Hematopoietic multipotent progenitor cell (in vitro differentiated cells): ENCODE measurements at places on chromosomes 3 and 15.

GRCh38 chr3:197791113-197791891 lies at the start of gene LRCH3:
TSS of gene LRCH3 (plus strand) at chr3:197791254. CDS start at chr3:197791279, 25 bp downstream.
- peak; percentile 63 for DNase-seq

DNA sequence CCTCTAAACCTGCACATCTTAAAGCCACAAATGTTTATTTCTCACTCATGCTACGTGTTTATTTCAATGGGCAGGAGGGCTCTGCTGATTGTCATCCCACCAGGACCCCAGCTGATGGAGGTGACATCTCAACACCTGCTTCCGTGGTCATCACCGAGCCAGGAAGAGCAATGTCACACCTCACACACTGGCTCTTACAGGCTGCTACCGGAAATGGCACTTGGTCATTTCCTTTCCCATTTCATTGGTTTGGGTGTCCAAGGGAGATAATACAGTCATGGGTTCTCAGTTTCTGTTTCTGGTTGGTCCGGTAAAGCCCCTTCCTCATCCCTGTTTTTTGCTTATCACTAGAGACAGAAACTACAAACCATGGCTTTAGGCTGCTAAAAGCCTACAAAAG lies 41.9 kb downstream of the ABHD2 start:
- DNase-seq: peak; percentile 75

- no peak for DNase-seq
Observed at GRCh38 chr15:97012986-97013385, 682.5 kb downstream of the NR2F2 start.

GRCh38 chr3:158491968-158492367 lies 79.0 kb upstream of the MLF1 start:
- DNase-seq: no peak

DNA sequence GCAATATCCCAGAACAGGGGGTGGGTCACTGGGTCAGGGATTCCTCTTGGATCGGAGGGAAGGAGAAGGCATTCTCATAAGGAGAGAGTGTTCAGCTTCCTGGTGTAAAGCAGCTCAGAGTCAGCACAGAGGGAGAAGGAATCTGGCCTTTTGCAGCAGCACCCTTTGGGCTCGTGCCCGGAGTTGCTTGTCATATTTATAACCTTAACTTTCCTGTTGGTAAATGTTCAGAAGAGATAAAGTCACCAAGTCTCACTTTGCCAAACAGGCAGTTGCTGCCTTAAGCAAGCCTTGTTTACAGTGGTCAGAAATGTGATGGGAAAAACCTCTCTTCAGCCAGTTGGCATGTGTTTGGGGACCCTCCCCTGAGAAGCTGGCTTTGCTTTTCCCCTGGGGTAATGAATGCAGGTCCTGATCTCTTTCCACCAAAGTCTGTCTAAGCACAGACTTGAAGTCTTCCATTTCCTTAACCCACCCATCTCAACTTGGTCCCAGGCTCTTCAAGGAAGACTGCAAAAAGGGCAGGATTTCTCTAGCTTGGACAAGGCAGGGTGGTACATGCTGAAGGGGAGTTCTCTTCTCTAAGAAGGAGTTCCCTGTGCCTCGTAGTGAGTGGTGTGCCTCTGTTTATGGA lies 206.9 kb upstream of the BHLHE40 start:
- no peak for DNase-seq

GRCh38 chr3:117768581-117768980 lies 1059.0 kb downstream of the TUSC7 start:
- no peak for DNase-seq

- DNase-seq: peak; percentile 11
Observed at GRCh38 chr3:8529738-8530525, 28.3 kb downstream of the LMCD1 start.

DNA sequence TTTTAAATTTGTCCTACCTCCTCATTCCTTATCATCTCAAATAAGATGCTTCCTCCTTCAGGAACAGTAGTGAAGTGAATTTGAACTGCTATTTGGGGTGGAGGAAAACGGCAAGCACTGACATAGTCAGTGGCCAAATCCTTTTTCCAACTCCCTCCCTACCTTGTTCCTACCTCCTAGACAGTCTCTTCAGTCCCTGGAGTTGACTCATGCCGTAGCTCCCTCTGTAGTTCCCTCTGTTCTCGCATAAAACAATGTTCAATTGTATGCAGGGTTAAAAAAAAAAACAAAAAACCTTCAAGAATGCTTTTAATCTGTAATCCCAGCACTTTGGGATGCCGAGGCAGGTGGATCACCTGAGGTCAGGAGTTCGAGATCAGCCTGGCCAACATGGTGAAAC lies 1.4 kb downstream of the UBR1 start:
- no peak for DNase-seq

GRCh38 chr15:59020322-59020721 lies 32.9 kb downstream of the RNF111 start:
- DNase-seq: no peak

GRCh38 chr3:190865828-190866227 lies 3.3 kb upstream of the GMNC start:
- DNase-seq: no peak

- DNase-seq: no peak
Observed at GRCh38 chr3:14082108-14082657, 42.5 kb downstream of the CHCHD4 start.

DNA sequence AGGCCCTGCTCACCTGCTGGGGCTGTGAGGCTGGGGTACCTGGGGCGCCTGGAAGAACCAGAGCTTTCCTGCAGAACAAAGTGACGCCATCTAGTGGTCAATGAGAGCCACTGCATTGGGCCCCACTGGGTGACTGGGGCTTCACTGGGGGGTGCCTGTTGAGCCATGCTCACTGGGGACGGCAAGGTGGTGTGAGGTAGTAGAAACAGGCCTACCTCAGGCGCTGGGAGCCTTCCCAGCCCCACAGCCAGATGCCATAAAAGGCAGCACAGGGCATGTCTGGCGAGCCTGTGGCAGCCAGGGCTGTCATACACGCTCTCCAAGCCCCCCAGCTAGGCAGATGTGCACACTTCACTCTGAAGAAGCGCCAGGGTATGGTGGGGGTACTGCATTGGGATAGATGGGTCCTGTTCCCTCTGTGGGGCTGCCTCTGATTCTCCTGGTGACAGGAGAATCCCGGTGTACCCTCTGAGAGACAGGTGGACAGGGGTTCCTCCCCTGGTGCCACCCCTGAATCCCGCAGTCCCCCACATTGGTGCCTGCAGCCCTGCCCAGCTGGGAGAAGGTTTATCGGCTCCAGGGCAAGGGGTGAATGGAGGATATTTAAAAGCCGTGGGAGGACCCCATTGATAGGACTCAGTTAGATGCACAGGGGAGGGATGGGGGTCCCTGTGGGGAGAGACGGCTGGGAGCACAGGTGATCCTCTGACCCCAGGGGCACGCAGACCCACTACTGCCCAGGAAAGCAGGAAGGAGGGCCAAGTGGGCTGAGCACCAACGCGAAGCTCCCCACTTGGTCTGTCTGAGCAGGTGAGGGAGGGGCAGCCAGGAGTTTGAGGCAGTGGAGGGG lies 178.8 kb downstream of the NSMCE3 start:
- DNase-seq: no peak

DNA sequence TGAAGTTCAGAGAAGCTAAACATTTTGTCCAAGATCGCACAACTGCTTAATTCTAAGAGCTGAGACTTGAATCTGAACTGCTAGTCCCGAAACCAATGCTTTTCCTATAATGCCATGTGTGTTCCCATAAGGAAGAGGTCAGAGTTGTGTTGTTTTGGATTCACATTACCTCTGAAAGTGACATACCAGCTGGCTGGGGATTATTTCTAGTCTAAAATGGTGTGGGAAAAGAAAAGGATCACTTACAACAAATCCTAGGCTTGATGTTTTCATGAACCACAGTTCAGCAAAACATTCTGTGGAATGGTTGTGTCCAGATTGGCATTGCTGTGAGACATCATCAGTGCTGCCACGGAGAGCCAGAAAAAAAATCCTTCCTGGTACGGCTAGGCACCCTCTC lies 35.0 kb upstream of the LRRC3B start:
- DNase-seq: no peak

GRCh38 chr3:64467255-64467944 lies 220.4 kb downstream of the ADAMTS9 start:
- DNase-seq: no peak

- no peak for DNase-seq
Observed at GRCh38 chr3:172189987-172190603, 150.7 kb downstream of the FNDC3B start.

DNA sequence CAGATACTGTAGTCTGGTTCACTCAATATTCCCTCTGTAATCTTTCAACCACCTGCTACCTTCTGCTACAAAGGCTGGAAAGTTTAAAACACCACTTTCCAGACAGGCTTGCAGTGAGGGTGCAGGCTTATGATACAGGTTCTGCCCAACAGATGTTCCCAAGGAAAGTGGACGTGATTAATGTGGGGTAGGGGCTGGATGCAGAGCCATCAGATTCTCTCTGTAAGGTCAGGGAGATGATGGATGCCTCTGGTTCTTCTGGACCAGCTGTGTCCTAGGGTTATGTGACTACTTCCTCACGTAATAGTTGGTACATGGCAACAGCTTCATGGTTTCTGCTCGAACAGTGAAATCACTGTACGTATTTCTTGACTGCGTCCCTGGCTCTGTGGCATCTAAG lies 11.1 kb downstream of the GPR176 start:
- no peak for DNase-seq

GRCh38 chr15:67593562-67593961 lies 51.1 kb downstream of the MAP2K5 start:
- DNase-seq: no peak

DNA sequence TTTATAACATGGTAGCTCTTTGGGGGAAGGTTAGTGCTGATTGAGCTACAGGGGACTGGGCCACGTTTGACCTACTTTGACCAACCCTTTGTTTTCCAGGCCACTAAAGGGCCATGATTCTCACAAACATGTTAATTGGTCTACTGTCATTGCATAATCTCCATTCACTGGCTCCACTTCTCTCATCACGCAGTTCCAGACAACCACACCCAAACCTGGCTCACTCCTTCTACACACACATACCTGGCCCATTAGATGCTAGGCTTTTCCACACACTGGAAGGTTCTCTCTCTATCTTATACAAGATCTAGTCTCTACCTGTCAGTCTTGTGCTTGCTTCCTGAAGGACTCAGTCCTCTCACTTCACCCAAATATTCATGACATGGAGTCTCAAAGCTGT lies 15.9 kb downstream of the TGM5 start:
- no peak for DNase-seq

DNA sequence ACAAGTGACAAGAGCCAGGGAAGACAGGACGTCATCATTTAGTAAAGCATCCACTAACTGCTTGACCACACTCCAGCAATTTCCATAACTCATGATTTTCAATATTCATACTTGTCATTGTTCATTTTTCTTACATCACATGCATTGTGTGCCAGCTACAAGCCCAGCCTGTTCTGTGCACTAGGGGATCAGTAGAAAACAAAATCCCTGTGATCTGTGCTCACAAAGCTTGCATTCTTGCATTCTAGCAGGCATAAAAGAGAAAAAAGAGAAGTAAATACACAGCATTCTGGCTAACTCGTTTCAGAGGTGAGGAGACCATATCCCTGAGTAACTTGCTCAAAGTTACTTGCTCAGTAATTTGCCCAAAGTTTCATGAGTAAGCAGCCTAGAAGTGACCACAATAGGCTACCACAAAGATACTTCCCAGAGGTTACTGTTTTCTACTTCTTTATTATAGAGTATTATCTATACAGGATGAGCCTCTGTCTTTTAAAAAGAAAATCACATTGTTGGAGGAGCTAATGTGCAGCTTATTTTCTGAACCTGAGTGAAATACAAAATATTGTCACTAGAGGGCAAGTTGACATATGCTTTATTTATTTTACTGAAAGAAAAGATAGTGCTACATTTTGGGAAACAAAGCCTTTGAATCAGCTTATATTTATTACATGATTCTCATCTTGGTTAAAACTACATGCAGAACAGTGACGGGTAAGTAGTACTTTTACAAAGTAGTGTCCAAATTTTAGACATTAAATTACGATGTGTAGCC lies 701.4 kb upstream of the LMCD1 start:
- DNase-seq: no peak
